ENCODE measurements at places on chromosomes 11 and 22.
A peak's percentile ranks its signal among the peaks of the same experiment; 100 is the strongest.

- no peak for DNase-seq
Measured at GRCh38 chr11:61702701-61703312, 22.6 kb downstream of the DAGLA start.

DNA sequence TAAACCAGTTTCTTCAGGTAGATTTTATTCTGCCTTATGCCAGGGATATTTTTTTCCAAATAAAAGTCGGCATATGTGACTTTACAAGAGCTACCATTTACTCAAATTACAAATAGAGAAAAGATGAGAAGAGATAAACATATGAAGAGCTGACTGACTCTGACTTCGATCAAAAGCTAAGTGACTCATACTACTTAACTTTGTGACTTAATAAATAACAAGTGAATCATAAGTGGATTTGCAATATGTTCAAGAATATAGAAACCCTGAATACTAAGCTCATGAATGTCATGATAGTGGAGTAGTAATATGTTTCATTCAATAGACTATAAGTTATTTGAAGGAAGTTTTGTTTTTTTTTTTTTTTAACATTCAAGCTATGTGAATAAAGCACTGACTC is 130.5 kb upstream of the ANO3 start:
- no peak for DNase-seq

DNA sequence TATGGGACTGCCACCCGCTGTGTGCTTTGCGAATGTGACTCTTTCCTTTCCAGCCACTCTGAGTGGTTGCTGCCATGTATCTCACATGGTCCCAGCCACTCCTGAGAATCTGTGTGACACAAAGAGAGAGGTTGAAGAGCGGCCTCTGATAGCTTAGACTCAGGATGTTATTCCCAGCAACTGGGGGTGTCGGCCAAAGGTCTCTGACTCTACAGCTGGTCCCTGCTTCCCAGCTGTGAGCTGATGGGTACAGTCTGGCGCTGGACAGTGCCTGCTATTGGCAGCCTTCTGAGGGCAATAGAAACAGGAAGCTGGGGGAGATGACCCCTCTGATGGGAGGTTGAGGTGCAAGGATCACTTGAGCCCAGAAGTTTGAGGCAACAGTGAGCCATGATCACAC is 105.1 kb downstream of the RRAS2 start:
- no peak for DNase-seq

GRCh38 chr11:66081505-66081904 is 11.4 kb downstream of the PACS1 start:
- DNase-seq = peak; percentile 92

DNA sequence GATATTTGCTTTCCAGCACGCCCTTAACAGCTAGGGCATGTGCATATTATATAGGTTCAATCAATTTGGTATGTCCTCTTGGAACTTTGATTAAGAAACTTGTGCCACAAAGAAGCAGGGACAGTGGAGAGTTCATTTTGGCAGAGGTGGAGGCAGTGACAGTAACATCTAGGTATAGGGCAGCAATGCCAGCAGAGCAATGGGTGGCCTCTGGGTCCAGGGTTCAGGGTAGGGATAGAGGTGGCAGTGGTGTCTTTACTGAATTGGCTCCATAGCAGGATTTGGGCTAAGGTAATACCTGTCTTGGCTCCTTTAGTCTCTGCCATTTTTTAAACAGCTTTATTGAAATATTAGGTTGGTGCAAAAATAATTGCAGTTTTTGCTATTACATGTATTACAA is 24.4 kb upstream of the POLD3 start:
- no peak for DNase-seq

GRCh38 chr22:43923631-43924464 is at the start of gene PNPLA3:
PNPLA3 (plus strand) TSS chr22:43923805; CDS start chr22:43923912, 107 bp downstream.
- DNase-seq = peak; percentile 77

- no peak for DNase-seq
Measured at GRCh38 chr22:27063406-27063805, 406.0 kb downstream of the MIAT start.

GRCh38 chr22:28977481-28977971 is 84.1 kb downstream of the C22orf31 start:
- peak; percentile 12 for DNase-seq

DNA sequence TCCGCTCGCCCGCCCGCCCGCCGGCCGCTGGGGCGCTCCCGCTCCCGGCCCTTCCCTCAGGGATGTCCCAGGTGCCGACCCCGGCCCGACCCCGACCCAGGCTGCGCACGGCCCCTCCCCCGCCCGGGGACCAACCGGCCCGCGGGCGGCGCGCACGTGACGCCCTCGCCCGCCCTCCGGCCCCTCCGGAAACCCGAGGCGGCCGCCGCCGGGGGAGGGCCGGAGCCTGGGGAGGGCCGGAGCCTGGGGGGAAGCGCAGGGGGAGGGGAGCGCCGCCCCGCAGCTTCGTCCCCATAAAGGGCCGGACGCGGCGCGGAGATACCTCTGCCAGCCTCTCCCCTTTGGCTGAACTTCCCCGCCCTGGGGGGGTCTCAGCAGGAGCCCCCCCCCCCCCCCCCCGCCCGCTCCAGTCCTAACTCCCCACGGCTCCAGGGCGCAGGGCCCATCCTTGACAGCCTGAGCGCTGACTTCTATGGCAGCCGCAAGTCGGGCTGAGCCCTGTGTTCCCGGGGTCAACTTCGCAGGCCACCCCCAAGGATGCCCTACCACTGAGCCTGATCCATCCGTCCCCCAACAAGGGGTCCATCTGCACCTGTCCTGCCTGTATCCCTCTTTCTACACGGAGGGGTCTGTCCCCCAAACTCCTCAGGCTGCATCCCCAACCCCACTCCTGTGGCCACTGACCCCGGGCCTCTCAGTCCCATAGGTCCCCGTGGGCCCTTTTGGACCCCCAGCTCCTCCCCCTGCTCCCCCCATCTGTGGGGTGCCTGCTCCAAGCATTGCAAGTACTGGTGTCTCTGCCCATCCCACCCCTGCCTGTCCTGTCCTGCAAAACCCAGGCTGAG is at the start of gene MAPK12:
TSS of gene MAPK12 (minus strand) at position 69 of the 845 bp plus-strand sequence. CDS start 174 bp downstream, outside the sequence.
- peak; percentile 75 for DNase-seq

DNA sequence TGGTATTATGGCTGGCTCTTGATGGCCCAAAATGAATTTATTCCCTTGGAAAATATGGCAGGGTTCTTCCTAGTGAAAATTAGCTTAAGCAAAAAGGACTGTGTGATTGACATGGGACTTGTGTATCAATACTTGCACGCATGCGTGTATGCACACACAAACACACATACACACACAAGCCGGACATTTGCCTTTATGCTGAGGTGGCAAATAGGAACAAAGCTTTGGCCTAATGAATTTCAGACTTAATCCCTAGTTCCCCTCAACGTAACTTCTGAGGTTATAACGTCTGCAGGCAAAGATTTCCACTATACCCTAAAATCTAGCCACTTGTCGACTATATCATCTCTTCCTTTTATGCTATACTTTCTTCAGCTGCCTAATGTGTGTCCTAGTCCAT is 2.9 kb upstream of the OR52I2 start:
- DNase-seq = no peak

GRCh38 chr11:77035039-77035438 is 841 bp downstream of the B3GNT6 start:
- DNase-seq = no peak

- no peak for DNase-seq
Measured at GRCh38 chr22:47794851-47795250, 1032.4 kb downstream of the TBC1D22A start.

DNA sequence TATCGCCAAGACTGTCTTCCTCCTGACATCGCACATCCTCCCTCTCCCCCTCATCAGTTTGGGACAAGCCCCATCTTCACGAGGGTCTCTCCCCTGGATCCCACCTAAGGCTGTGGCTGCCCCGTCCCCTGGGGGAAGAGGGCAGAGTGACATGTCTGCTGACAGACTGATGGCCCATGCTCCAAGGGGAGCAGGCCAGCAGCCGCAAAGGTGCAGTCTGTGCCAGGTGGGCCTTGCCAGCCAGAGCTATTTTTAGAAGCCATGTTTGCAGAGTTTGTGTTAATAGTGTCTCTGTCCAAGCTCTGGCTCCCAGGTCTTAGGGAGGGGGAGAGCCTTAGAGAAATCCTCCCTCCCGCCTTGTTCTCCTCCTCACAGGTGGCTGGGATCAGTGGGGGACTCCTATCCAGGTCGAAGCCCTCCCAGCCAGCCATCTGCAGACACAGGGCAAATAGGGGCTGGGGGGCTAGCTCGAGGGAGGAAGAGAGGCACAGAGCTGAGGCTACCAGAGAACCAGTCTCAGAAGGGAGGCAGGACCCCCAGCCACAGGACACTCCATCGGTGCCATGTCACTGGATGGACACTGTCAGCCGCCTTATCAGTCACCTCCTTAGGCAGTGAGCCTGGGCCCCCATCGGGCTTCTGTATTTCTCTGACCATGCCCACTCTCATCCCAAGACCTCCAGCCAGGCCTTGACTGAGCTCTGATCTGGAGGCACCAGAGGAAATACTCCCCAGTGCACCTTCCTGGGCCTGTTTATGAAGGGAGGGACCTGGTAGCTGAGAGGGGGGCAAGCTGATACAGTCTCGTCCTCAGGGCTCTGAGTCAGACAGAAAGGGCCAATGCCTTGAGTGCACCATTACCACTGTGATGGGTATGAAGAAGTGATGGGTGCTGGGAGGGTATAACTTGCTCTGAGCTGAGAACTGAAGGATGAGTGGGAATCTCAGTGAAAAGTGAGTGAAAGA is 49.3 kb downstream of the CHRDL2 start:
- peak; percentile 17 for DNase-seq

DNA sequence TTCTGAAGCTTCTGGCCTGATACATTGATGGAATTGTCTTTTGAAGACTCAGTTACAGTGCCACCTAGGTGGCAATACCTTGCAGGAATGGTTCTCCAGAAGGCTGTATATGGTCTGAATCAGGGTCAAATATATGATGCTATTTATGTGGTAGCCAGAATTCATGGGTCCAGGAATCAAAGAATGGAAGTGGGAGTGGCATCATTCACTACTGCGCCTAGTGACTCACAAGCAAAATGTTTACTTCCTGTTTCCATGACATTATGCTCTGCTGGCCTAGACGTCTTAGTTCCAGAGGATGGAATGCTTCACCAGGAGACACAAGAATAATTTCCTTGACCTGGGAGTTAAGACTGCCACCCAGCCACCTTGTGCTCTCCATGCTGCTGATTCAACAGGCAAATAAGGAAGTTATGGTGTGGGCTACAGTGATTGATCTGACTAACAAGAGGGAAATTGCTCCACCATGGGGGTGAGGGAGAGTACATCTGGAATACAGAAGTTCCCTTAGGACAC is 491.8 kb downstream of the ETS1 start:
- DNase-seq = no peak

- DNase-seq = peak; percentile 24
Measured at GRCh38 chr11:22554221-22554620, 71.4 kb downstream of the FANCF start.

GRCh38 chr11:2924381-2924780 is 4.8 kb downstream of the PHLDA2 start:
- no peak for DNase-seq

- no peak for DNase-seq
Measured at GRCh38 chr11:85805387-85805786, 5.6 kb downstream of the SYTL2 start.

- DNase-seq = no peak
Measured at GRCh38 chr11:123521001-123521400, 90.9 kb downstream of the GRAMD1B start.

GRCh38 chr11:110032259-110032658 is 60.9 kb upstream of the ZC3H12C start:
- no peak for DNase-seq

- no peak for DNase-seq
Measured at GRCh38 chr11:93846411-93846810, 4.0 kb downstream of the VSTM5 start.

DNA sequence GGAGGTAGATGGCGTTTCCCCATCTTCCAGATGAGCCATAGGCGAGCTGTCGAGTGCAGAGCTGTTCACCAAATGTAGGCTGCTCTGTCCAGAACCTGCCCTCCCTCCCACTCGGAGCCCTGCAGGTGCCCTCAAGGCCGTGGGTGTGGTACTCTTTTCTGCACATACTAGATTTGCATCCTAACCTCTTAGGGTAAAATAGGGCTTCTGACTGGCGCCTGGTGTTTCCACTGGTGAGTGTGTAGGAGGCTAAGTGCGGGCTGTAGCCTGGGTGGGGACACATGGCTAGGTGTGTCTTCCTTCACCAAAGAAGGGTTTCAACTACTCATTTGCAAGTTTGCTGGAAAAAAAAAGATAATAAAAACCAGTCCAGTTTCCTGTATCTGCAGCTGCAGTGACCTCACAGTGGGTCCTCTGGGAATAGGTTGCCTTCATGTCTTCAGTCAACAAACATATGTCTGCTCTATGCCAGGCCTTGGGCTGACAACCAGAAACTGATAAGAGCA is 8.5 kb downstream of the BIK start:
- no peak for DNase-seq

- DNase-seq = no peak
Measured at GRCh38 chr22:38487946-38488345, 18.2 kb downstream of the DDX17 start.

- DNase-seq = no peak
Measured at GRCh38 chr11:119486016-119486415, 63.0 kb upstream of the THY1 start.

DNA sequence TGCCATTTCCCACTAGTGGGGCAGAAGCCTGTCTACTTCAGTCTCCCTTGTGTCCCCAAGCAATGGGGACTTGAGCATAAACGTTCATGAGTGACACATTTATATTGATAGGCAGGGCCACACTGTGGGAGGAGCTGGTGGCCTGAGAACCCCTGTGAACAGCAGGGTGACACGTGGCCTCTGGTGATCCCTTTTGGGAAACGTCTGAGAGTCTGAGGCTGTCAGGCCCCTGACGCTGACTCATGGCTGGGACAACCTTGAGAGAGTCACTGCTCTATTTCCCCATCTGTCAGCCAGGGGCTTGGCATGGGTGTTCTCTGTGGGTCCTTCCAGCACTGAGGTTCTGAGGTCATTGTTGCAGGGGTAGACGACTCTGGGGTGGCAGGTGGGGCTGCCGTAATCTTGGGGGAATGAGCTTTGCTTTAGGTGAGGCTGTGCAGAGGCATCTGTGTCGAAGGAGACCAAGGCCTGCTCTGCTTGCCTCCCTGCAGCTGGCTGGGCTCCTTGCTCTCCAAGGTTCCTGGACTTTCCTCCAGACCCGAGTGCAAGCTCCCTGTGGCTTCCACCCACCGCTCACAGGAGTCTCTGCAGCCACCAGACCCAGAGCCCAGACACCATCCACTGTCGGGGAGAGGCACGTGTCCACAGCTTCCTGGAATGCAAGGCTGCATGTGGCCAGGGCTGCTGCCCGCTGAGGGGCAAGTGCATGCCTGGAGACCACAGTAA is 54.7 kb downstream of the SMIM38 start:
- peak; percentile 24 for DNase-seq

DNA sequence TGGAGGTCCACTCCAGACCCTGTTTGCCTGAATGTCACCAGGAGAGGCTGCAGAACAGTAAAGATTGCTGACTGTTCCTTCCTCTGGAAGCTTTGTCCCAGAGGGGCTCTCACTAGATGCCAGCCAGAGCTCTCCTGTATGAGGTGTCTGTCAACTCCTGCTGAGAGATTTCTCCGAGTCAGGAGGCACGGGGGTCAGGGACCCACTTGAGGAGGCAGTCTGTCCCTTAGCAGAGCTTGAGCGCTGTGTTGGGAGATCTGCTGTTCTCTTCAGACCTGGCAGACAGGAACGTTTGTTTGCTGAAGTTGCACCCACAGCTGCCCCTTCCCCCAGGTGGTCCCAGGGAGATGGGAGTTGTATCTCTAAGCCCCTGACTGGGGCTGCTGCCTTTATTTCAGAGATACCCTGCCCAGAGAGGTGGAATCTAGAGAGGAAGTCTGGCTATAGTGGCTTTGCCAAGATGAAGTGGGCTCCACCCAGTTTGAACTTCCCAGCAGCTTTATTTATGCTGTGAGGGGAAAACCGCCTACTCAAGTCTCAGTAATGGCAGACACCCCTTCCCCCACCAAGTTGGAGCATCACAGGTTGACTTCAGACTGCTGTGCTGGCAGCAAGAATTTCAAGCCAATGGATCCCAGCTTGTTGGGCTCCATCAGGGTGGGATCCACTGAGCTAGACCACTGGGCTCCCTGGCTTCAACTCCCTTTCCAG is 99.4 kb downstream of the PDE3B start:
- no peak for DNase-seq
